ENCODE measurements at places on chromosomes 3 and 15.

- no peak for DNase-seq
Measured at GRCh38 chr3:61569856-61570580, 8.6 kb downstream of the PTPRG start.

DNA sequence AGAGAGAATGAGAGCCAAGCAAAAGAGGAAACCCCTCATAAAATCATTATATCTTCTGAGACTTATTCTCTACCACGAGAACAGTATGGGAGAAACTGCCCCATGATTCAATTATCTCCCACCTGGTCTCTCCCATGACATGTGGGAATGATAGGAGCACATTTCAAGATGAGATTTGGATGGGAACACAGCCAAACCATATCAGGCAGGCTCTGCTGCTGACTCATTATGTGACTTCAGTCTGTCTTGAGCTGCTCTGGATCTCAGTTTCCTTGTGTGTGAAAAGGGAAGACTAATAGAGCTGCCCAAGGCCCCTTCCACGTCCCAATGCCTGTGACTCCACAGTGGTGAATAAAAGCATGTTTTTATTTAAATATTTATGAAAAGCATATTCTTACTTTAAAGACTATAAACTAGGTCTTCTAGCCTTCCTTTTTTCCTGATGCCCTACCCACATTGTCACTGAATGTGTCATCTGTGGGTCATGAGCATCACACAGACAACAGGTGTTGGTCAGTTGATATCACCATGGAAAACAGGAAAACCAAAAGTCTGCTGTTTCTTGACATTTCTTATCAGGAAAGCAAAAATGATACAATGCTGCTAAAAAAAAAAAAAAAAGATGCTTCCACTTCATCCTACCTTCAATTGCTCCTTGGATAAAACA, 96.0 kb upstream of the PPP2R3A start:
- DNase-seq = no peak

- no peak for DNase-seq
Measured at GRCh38 chr15:33051528-33051927, 143.0 kb downstream of the FMN1 start.

GRCh38 chr3:81723732-81724313, 37.6 kb downstream of the GBE1 start:
- DNase-seq = no peak

DNA sequence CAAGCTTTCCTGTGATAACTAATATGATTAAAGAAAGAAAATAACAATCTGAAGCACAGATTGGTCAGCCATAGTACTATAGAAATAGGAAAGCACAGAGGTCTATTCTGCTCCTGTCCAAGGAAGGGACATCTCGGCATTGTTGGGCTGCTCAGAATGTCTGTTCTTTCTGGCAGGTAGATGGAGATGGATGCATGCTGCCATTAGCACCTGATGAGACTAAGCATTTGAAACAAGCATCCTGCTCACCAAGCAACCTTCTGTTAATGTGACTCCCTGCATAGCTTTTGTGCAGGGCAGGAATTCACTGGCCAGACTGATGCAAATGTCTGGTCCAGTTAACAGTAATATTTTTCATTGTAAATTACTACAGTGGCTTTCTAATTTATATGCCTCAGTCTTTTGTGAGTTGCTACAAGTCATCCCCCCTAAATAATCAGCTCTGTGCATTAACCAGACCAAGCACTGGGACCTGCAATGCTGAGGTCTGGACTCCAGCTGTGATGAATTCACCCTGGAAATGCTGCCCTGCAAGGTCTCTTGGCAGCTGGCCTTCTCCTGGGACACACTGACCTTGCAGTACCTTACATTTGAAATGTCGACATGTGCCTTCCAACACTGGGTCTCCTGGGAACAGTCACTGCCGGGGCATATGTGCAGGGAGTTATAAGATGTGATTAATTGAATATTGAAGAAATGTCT, 1123.7 kb downstream of the IGSF11 start:
- no peak for DNase-seq

DNA sequence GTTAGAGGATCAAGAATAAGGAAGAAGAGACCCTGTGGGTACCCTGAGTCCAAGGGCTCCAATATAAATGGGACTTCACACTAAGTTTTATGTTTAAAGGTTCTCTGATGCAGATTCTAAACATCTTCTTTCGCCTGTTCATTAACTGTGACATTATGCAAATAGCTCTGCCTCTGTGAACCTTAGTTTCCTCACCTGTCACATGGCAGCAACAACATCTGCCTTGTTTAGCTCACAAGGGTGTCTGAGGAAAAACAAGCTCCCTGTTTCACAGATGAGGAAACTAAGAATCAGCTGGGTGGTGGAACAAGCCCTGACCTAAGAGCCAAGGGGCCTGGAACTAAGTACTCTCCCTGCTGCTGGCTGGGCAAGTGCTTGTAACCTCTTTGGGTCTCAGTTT, 40.8 kb downstream of the GOLGA6L1 start:
- no peak for DNase-seq

All from breast epithelium (tissue), 4 donors.